Stimulated activated CD4-positive, alpha-beta T cell treated with anti-CD3 and anti-CD28 coated beads, Interleukin-1b, Interleukin-23, amount 100 ng/mL, for 48 hours (primary cell): ENCODE measurements at places on chromosomes 3 and 15.

- DNase-seq = no peak
Measured at GRCh38 chr3:105620236-105620635, 248.6 kb downstream of the CBLB start.

DNA sequence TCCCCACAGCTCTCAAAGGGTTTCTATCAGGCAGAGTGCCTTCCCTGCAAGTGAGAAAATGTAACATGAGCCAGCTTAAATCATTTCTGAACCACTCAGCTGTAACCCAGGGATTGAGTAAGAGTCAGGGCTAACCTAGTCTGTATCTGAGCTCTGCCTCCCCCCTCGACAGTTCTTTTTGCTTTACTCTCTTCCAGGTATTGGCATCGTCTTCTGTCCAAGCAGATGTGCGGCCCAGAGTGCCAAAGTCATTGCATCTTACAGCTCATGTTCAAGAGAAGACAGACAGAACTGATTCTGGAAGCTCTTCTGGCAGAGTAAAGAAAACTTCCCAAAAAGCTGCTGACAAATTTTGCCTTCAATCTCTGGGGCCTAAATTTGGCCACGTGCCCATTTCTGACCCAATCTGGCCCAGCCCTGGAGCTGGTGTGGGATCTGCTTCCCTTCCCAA lies 74.8 kb downstream of the ABHD5 start:
- DNase-seq = no peak

- DNase-seq = no peak
Measured at GRCh38 chr3:152466784-152467183, 198.1 kb downstream of the MBNL1 start.

DNA sequence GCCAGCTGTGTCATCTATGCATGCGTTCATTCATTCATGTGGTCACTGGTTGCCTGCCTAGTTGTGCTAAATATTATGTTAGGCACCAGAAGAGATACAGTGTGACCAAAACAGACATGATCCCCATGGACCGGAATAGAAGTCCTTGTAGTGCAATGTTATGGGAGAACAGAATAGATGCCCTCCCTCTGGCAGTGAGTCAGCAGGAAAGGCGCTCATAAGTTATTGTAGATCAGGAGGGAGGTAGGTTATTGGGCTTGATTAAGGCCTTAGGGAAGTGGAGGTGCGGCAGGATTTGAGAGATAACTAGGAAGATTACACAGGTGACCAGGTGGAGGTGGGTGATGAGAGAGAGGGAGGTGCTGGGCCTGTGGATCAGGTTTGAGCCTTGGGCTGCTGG lies 5.2 kb downstream of the MCTP2 start:
- no peak for DNase-seq

DNA sequence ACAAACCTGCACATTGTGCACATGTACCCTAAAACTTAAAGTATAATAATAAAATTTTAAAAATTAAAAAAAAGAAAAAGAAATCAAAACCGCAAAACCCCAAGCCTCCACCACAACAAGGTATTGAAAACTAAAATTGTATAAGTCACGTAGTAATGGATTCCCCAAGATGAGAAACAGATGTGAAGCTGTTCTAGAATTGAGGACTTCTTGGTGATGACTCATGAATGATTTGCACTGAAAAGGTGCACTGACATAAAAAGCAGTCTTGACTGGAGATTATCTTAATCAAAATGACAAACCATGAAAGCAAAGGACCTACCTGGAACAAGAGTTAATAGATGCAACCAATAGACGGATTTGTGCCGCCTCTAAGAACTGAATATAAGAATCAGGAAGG lies 225.8 kb downstream of the MYRIP start:
- DNase-seq = no peak

GRCh38 chr3:129211345-129211744 lies 27.6 kb upstream of the CNBP start:
- DNase-seq = no peak

DNA sequence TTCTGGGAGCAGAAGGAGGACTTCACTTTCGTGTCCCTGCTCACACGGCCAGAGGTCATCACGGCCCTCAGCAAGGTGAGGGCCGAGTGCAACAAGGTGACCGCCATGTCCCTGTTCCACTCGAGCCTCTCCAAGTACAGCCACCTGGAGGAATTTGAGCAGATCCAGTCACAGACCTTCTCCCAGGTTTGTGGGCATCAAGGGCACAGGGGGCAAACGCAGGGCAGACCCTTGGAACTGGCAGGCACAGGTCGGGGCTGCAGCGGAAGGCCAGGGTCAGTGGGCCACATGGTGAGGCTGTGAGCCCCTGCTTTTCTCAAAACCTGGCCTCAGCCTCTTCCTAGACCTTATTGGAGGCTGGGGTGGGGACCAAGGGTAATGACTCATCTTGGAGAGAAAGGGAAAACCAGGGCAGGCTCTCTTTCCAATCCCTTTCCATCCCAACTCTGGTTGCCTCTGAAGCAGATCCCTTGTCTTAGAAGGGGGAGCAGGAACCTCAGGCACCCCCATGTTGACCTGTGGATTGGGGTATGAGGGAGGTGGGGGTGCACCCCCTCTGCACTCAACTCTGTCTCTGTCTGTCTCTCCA lies 29.5 kb downstream of the DNAH1 start:
- no peak for DNase-seq

- DNase-seq = no peak
Measured at GRCh38 chr15:72141171-72142084, 23.2 kb downstream of the SENP8 start.
